ENCODE measurements at places on chromosomes 1 and 21.
A peak's percentile ranks its signal among the peaks of the same experiment; 100 is the strongest.

GRCh38 chr1:41758500-41758899 is 160.2 kb downstream of the HIVEP3 start:
- DNase-seq: no peak

DNA sequence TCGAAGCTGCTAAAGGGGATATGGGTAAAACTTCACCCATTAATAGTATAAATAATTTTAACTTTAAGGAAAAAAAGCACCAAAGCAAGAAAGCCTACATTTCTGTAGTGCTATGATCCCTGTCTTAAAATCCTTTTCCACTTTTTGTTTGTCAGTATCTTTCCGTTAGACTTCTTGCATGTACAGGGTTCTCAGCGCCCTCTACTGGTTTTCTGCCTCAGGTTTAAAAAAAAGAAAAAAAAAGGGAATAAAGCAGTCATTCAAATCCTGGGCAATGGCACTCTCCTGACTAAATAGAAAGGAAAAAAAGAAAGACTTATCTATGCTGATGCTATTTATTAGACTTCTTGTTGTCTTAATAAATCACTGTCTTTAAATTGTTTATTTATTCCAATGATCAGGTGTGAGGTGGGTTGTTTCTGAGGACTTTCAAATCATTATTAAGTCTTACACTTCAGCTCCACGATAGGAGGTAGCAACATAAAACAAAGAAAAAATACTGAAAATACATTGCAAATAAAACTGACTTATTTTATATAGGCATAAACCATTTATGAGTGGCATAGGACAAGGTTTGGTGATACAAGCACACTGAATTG is 475.4 kb upstream of the NR5A2 start:
- no peak for DNase-seq

GRCh38 chr1:108533351-108534083 is 26.4 kb upstream of the EEIG2 start:
- no peak for DNase-seq

DNA sequence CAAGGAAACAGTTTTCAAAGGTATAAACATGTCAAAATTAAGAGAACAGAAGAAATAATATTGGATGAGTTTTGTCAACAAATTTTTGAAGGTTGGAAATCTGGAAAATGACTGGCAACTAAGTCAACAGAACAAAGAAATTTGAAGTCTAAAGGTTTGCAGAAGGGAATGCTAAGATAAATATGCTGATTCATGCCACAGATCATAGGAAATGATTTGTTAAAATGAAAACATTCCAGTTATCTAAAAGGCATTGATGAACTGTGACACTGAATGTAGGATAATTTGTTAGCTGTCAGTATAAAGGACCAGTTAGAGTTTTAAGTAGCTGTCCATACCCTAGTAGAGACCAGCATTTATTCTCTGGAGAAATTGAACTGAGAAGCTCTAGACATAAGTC is 157.9 kb upstream of the CHRM3 start:
- no peak for DNase-seq

GRCh38 chr1:82731216-82731615 is 930.5 kb downstream of the ADGRL2 start:
- DNase-seq: no peak

DNA sequence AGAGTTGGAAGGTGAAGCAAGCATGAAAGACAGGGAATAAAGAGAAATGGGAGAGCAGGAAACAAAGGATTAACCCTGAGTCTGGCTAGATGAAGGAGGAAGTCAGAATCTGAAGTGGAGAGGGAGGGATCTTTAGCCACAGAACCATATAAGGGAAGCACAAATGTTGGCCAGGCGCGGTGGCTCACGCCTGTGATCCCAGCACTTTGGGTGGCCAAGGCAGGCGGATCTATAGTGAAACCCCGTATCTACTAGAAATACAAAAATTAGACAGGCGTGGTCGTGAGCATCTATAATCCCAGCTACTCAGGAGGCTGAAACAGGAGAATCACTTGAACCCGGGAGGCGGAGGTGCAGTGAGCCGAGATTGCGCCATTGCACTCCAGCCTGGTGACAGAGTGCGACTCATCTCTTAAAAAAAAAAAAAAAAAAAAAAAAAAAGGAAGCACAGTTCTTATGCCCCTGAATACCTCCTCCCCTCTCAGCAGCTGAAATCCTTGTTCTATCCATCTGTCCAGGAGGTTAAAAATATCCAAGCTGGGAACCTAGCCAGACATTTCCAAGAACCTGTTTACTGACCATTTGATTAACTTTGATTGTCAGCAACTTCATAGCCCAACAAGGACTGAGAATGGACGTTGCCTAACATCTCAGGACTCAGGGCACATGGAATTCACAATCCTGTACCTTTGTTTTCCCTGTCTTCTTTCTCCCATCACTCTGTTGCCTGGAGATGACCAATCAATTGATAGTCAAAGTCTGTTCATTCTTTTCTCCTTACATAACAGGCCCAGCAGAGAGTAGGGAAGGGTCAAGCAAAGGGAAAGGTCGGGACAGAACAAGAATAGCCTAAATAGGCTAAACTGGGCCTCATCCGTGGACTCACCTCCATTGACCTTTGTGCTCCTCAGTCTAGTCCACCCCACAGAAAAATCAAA is 10.6 kb downstream of the TXNIP start:
- DNase-seq: no peak

- no peak for DNase-seq
These were observed 75.5 kb downstream of the NAV1 start for GRCh38 chr1:201614262-201615015.

DNA sequence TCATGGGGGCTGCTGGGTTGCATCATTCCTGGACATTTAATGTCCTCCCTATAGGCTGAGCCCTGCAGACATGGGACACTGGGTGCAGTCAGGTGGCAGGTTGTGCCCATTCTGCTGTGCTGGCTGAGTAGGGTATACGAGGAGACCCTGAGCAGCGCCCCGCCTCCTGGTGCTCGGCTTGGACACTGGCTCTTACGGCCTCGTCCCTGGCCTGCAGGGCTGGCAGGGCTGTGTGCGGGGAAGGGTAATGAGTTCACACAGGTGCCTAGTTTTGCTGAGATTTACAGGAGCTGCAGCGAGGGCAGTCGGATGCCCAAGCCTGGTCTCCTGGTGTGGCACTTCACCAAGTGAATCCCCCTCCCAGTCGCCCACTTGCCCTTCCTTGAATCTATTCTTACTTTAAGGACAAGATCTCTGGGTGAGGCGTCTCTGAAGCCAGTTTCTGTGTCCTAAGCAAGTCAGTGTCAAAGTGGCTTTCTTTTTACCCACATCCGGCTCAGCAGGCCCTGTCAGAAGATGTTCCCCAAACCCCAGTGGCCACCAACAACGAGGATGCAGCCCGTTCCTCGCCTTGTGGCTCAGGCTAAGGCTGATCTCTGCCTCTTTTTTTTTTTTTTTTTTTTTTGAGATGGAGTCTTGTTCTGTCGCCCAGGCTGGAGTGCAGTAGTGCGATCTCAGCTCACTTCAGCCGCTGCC is 73.2 kb downstream of the MAN1C1 start:
- peak; percentile 15 for DNase-seq

DNA sequence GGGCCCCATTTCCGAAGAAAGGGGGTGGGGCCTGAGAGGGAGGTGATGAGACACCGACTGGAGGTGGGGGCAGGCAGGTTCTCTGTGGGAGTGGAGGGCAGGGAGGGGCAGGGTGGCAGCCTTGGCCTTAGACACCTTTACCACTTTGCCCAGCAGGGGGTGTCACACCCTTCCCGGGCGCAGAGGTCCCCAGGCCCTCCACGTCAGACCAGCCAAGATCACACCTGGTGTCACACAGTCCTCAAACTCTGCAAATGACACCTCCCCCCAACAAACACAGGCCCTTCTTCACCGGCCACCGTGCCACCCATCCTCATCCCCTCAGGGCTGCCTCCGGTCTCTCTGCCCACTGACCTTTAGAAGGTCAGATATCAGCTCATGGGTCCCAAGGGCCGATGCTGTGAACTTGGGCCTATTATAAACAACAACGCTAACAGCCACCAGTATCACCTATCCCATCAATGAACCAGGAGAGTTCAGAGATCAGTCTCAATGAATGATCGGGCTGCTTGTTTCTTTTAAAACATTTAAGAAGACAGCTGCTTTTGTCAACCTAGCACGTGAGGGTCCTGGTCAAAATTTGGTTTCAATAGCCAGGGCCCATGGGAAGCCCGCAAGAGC is 103.9 kb downstream of the CASZ1 start:
- DNase-seq: peak; percentile 58

GRCh38 chr21:14259747-14260146 is 43.8 kb downstream of the RBM11 start:
- peak; percentile 12 for DNase-seq

GRCh38 chr1:58687516-58687915 is 12.3 kb downstream of the MYSM1 start:
- no peak for DNase-seq

DNA sequence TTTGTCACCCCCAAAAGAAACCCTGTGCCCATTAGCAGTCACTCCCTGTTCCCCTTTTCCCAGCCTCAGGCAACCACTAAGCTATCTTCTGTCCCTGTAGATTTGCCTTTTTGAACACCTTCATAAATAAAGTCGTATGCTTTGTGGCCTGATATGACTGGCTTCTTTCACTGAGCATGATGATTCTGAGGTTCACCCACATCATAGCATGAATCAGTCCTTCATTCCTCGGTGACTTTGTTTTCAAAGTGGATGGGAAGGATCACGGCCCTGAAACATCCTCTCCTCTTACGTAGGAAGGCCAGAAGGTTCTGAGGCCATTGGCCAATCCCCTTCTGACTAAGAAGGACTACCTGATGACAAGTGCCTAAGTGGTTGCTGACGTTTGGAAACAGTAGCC is 39.1 kb downstream of the NIPAL3 start:
- DNase-seq: no peak

DNA sequence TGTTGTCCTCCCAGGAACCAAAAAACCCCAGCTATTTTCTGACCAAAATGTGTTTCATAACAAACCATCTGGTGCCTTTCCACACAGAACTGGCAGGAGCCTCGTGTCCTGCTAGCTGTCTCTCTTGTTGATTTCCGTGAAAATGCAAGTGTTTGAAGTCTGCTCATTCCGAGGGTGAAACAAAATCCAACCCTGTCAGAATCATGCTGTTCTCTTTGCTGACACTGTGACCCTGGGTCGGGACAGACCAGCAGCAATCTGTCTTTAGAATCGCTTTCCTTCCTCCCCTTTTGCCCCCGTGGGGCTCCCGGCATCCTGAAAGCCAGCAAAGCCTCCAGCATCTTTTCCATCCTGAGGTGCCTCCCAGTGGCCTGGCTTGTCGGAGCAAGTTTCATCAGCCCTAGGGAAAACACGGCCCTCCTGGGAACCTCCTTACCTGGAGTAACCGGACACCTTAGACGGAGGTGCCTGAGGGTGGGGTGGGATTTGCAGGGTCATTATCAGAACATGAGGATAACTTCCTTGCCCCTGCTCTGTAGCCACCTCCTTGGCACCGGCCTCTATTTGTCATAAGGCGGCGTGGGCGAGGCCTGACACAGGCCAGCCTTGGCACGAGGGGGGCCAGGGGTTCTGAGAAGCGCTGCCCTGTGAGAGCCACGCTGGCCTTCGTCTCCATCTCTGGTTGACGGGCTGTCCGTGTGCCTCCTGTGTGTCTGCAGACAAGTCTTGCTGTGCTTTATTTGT is 24.9 kb downstream of the LDLRAP1 start:
- no peak for DNase-seq

DNA sequence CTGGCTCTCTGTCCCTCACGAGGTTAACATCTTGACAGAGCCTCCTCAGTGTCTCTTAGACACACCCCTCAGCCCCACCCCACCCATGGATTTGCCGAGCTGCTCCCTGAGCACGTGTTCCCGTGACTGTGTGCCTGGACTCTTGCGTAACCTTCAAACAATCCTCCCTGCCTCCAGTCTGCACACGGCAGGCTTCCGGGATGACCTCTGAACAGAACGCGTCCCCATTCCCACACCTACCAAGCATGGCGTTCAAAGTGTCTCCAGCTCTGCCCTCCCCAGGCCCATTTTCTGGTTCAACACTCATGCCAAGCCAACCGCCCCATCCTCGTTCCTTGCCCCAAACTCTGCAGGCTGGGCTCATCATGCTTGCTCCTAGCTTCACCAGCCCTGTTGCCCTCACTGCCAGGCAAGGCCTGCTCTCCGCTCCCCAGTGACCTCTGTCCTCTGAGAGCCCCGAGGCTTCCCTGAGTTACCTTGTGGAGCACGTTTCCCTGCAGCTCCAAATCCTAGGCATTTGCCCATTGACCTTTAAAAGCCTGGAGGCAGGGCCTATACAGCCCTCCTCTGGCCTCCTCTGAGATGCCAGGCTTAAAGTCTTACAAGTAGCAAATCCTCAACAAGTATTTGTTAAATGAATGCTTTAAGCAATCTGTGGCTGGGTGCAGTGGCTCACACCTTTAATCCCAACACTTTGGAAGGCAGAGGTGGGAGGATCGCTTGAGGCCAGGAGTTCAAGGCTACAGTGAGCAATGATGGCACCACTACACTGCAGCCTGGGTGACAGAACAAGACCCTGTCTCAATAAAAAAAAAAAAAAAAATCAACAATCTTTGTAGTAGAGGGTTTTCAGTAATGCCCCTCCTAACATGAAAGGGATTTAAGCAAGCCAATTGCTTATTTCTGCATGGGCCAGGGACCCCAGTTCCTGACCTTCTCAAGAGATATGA is 5.0 kb downstream of the AGT start:
- DNase-seq: no peak

DNA sequence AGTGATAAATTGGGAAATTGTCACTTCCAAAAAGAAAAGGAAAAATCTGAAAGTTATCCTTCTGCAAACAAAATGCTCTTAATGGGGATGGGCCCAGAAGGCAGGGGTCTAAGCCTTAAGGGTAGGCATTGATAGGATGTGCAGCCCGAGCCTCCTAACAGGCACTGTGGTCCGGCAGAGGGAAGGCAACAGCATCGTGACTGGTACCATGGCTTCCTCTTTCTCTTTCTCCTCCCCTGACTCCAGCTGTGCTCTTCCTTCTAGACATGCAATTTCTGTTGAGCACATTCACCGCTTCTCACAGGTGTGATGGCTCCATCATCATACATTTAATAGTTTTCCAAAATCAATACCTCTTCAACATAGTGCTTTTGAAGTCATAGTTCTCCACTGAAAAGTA is 91.5 kb downstream of the SELENOF start:
- no peak for DNase-seq

- DNase-seq: peak; percentile 45
These were observed 35.0 kb downstream of the C21orf91 start for GRCh38 chr21:17784180-17784598.

- no peak for DNase-seq
These were observed 50.6 kb downstream of the TNFRSF8 start for GRCh38 chr1:12113433-12114339.

- no peak for DNase-seq
These were observed 12.6 kb downstream of the LRRC8D start for GRCh38 chr1:89833183-89834082.

DNA sequence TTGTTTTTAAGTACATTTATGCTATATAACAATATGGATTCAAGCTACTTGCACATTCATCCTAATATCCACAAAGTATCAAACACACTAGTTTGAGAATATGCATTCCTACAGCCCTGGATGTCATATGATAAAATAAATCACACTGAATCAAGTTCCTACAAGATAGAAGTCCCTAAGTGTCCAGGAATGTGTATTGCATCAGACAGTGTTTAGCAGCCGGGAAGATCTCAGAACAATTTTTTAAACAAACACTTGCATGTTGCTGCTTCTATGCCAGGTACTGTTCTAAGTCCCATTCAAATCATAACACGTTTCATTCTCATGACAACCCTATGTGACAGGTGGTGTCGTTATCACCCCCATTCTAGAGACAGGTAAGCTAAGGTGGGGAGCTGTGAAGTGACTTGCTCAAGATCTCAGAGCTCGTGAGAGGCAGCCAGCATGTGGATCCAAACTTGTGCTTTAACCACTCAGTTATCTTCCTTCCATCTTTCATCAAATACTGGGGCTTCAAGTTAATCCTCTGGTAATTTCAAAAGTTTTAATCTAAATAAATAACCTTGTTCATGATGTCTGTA is 68.3 kb upstream of the KIF26B start:
- DNase-seq: no peak
